Stimulated activated CD8-positive, alpha-beta memory T cell treated with anti-CD3 and anti-CD28 coated beads, Interleukin-4, amount 100 ng/mL, for 1 hour (primary cell): ENCODE measurements at places on chromosomes 16 and 17.

DNA sequence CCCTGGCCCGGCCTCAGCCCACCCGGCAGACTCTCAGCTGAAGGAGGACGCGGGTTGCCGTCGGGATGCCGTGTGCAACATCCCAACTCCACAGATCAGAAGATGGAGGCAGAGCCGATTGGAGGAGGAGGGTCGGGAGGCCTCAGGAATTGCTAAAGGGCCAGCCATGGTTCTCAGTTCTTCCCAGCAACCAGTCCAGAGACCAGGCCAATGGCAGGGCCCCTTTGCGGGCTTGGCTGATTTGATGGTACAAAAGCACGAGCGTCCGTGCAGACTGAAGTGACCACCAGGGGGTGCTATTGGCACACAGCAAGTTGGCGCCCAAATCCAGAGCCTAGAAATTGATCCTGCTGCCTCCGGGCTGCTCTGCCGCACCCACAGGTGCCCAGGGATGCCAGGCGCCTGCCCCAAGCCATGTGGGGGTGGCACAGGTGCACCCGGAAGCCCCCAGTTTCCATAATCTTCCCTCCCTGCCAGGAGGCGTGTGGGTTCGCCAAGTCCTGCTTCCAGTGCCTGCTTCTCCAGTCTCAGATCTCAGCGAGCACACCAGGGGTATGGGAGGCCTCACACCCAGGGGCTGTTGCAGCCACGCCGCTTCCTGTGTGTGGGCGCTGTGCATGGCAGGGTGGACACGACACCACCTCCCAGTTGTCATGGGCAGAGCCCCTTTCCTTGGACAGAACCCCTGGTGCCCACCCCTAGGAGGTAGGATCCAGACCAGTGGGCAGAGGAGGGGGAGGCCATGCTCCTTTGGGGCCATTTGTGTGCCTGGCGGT is 7.1 kb upstream of the TEX19 start:
- peak; percentile 61 for DNase-seq

GRCh38 chr17:39151943-39152818 is 744 bp upstream of the PLXDC1 start:
- DNase-seq: no peak

DNA sequence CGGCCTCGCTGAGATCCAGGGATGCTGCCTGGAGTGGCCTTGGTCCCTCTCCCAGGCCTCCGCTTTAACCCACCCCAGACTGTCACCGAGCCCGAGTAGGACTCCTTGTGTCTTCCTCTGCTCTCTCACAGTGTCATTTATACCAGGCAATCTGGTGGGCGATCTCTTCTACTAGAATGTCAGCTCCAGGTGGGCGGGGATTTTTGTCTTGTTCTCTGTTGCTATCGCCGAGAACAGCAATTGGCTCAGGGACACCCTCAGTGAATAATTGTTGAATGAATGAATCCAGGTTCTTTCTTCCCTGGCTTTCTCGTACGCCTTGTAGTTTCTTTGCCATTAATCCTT is 591 bp downstream of the DHX38 start:
- no peak for DNase-seq

- no peak for DNase-seq
These were observed 84.6 kb downstream of the SOCS1 start for GRCh38 chr16:11171448-11171709.

- DNase-seq: no peak
These were observed 8.6 kb downstream of the ADGRG1 start for GRCh38 chr16:57637020-57637419.

GRCh38 chr16:55480228-55480655 is 1.2 kb downstream of the MMP2 start:
- DNase-seq: no peak

- DNase-seq: no peak
These were observed 96.6 kb downstream of the WDR59 start for GRCh38 chr16:74888232-74888862.

- DNase-seq: no peak
These were observed 3.4 kb downstream of the MYO18A start for GRCh38 chr17:29176558-29177351.

DNA sequence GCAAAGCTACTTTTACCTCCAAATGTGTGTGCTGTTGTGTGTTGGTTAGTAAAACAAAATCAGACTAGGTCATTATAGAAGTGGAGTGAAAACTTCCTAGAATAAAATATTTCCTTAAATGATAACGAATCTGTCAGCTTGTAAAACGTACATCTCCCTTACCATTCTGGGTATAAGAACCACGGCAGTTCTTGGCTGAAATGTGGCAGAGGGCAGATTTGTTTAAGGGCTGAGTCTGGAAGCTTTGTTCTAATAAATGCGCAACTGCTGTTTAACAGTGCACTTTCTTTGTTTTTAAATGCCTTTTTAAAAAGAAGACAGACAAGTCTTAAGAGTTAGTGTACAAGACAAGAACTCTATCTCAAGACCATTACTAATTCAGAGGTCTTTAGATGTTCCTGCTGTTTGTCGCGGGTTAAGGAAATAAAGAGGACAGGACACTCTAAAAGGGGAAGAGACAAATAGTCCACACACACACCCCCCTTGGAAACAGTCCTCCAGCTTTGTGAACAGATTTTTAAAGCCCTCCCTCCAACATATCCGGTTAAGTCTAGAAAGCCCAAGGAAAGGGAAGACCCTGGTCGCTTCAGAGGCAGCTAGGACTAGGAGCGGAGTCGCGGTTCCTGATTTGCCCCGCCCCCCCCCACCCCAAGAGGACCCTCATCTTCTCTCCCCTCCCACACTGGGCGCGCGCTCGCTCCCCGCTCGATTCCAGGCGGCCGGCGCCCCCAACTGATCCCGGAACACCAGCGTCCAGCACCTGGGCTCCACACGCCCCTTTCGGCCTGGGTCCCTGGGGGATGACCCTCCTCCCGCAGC is 658 bp downstream of the SYNRG start:
- DNase-seq: no peak

DNA sequence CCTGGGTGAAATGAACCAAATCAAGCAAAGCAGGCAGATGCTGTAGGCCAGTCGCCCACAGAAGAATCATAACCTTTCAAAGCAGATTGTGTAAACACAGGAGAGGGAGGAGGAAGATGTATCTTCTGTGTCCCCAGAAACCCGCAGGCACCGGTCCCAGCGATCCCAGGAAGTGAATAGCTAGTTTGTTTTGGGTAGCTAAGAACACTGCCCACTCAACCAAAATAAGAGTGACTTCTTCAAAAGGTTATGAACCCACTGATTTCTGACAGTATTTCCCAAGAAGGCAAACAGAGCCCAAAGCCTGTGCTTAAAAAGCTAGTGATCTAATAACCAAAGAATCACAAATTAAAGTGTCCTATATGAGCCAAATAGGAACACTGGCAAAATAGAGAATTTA is 67.8 kb downstream of the GRIN2A start:
- DNase-seq: no peak

DNA sequence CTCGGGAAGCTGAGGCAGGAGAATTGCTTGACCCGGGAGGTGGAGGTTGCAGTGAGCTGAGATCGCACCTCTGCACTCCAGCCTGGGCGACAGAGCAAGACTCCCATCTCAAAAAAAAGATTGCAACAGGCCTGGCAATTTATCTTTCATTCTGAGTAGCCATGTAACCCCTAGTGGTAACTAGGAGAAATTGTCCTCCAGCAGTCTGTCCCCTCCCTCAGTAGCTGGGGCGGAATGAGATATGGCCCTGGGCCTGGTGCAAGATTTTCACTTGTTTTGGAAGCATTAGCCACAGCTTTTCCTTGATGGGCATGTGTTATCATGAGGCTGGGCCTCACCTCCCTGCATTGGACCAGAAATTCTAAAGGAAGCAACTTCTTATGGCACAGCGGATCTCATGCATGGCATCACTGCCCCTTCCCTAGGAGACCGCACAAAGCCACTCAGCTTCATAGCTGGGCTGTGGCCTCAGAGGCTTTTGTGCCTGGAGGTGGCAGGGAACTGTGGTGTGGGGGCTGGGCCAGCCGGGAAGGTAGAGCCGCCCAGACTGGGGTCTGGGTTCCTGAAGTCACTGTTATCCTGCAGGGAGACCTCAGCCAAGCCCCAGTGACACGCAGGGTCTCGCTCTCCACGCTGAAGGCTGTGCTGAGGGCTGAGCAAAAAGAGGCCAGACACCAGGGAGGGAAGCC is 13.4 kb downstream of the NATD1 start:
- DNase-seq: no peak

DNA sequence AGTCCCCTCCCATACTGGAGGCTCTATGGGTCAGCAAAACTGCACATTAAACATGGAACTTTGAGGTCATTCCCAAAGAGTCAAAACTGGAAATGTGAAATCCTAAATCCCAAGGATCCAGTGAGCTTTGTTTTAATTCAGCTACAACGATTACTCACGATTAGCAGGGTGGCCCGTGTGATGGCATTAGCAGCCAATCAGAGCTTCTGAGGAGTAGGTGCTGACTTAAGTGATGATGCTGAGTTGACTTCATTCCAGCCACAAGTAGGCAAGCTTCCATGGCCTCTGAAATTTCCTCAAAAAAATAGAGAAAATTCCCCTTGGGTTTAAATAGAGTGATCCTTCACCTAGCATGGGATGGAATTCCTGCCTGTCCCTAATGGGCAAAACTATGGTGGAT is 28.1 kb upstream of the BEAN1 start:
- no peak for DNase-seq

DNA sequence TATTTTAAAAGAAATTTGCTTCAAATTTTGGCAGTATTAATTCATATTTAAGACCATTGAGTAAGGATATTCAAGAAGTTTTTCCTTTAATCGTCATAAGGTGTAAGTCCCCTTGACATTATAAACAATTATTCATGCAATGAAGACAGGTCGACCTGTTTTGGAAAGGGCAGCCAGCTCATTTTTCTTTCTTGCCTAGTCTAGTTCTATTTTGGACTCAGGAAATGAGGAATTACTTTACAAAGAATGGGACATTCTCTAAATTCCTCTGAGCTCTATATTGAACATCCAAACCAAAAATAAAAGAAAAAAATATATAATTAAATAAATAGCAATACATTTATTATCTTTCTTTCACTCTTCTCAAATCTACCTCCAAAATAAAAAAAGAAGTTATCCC is 595.6 kb upstream of the KIF2B start:
- no peak for DNase-seq

GRCh38 chr17:78307887-78308638 is 51.8 kb downstream of the SOCS3 start:
- no peak for DNase-seq

DNA sequence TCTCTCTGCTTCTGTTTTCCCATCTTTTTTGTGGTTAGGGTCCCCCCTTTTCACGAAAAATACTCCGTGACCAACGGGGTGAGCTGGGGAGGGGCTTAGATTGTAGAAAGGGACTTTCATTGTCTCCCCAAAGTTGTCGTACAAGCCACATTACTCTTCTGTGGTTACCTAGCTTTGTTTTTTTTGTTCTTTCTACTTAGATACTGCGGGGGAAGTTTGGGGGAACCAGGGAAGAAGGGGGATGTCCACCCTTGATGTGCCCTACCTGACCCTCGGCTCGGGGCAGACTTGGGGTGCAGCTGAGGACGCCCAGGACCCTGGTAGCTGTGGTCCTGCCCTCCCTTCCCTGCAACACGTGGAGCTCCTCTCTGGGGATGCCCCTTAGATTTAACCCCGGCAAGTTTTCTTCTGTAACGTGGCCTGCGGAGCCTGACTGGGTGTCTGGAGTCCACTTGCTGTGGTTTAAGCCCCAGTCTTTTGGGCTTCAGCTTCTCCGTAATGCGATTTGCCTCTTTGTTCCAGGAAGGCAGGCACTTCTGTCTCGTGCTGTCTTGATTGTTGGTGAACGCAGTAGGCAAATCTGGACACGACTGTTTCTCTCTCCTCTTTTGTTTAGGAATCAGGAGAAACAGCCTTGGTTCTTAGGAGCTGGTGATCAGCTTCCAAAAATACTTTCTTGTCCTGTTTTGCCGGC is 892 bp downstream of the ABCC1 start:
- DNase-seq: no peak

DNA sequence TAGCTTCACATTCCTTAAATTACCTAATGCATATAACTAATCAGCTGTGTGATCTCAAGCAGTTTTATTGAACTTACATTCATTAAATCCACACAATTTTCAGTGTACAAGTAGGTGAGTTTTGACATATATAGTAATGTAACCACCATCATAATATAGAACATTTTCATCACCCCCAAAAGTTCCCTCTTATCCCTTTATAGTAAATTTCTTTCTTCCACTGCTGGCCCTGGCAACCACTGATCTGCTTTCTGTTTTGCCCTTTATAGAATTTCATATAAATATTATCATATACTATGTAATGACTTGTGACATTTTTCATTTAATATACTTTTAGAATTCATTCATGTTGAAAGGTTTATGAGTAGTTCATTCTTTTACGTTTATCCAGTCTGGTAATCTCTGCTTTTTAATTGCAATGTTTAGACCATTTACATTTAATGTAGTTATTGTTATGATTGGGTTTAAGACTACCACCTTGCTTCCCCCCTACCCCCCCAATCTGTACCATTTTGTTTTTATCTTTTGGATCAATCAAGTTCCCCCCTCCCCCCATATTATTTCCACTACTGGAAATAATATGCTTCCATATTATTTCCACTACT is 125.3 kb upstream of the NACA2 start:
- DNase-seq: no peak

DNA sequence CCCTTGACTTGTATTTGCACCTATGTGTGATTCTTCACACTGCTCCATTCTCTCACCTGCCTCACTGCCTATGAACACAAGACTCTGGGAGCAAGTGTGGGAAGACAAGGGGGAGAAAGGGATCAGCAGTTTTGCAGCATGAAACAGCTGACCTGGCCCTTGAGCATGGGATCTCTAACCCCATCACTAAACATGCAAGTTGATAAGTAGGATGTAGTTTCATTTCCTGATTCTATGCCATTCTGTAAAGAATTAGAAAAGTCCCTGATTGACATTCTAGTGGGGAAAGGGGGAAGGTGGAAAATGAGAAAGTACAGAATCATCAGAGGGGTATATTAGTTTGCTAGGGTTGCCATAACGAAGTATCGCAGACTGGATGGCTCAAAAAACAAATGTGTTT is 25.3 kb upstream of the MYOCD start:
- DNase-seq: no peak

- no peak for DNase-seq
These were observed 85.4 kb downstream of the TBC1D16 start for GRCh38 chr17:79950306-79950705.
